Ascending aorta (tissue), 2 donors: ENCODE measurements at places on chromosomes 3 and 15. TPM values are rescaled to one million over a fixed set of nuclear protein-coding genes. Genes with fewer than 3 reads are reported as not detected.
A peak's percentile ranks its signal among the peaks of the same experiment; 100 is the strongest.

DNA sequence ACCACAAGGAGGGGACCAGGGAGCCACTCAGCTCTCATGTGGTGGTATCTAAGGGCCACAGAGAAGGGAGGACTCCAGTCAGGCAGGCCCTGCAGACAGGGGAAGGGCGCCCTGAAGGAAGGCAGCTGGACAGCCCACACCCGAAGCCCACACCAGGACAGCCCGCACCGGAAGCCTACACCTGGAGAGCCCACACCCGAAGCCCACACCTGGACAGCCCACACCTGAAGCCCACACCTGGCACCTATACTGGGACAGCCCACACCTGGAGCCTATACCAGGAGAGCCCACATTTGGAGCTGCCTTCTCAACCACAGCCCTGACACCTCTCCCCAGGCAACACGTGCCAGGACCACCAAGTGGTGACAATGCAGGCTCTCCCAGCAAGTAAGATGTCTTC is 11.7 kb downstream of the TPRA1 start:
- no peaks in the 10 kb centered on the region for H3K27me3 ChIP-seq
- no peak for DNase-seq
- no peak overlapping the region for H3K27ac ChIP-seq
- no peaks in the 10 kb centered on the region for H3K4me1 ChIP-seq
- no peak overlapping the region for H3K4me3 ChIP-seq
- peaks cover 8% of the 10 kb centered on the region for H3K36me3 ChIP-seq

DNA sequence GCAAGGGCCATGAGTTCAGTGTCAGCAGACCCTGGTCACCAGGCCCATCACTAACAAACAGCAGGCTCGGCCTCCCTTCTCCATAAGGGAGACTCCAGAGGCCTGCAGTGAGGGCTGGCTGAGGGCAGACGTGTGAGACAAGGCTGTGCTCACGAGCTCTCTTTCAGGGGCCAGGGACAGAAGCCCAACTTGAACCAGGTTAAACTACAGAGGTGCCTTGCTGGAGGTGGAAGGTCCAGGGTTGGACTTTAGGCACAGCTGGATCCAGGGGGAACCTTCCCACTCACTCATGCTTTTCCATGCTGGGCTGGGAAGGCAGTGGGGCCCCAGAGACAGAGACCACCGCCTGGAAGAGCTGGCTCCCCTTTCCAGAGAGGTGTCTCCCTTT is 19.0 kb downstream of the CFAP100 start:
- H3K4me3 ChIP-seq, result no peak overlapping the region
- no peaks in the 10 kb centered on the region for H3K27me3 ChIP-seq
- H3K27ac ChIP-seq, result no peak overlapping the region
- DNase-seq, result no peak
- no peaks in the 10 kb centered on the region for H3K4me1 ChIP-seq

GRCh38 chr15:30953731-30954378 is 37.6 kb downstream of the MTMR10 start:
- no peak overlapping the region for H3K4me3 ChIP-seq
- no peak overlapping the region for H3K27ac ChIP-seq
- no peaks in the 10 kb centered on the region for H3K27me3 ChIP-seq
- no peak for DNase-seq

ATP2B2 gene
- not detected for total RNA-seq

NR1I2 gene
- total RNA-seq, result not detected

DNA sequence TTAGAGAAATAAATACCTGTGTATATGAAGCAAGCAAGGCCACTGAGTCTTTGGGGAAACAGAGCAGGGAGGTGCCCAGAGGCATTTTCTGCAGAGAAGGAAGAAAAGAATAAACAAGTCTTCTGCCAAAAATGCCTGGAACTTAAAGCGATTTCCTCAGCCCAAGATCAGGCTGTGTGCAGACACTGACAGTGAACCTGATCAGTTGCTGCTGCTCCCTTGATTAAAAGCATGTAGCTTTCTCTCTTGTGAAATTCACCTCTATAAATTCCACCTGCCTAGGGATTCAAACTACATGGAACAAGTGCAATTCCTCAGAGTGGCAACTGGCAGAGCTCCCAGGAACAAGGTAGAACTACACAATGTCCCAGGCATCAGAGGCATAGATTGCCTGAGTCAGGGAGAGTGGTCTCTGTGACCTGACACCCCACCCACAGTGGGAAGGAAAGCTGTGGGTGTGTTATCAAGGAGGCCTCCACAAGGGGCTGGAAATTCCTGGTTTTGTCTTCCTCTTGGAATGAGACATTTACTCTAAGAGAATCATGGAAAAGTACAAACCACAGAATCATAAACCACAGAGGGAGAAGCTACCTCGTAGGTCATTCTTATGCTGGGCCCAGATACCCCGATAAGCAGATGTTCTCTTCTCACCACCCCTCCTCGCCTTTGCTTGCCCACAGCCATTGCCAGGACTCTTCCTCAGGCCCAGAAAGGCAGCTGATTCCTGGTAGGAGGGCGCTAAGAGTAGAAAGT is 1.8 kb upstream of the ZBTB38 start:
- DNase-seq, result no peak
- H3K36me3 ChIP-seq, result no peaks in the 10 kb centered on the region
- peaks cover 37% of the 10 kb centered on the region for H3K4me1 ChIP-seq
- no peaks in the 10 kb centered on the region for H3K27me3 ChIP-seq
- H3K4me3 ChIP-seq, result no peak overlapping the region

DNA sequence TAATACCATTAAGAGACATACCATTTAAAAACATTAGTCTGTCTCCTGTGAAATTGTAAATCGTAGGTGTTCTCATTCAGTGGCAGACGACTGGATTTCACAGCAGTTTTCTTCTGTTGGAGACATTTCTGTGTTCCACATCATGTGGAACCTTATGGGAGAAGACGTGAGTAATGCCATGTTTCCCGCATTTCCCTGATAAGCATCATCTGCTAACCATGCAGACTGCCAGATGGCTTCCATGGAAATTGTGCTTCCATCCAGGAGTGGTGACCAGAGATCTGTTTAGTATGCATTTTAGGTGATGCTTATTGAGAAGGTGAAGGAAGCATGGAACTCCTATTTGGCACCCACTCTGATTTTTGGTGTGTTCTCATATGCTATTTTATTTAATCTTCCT is 28.4 kb upstream of the ST3GAL6 start:
- H3K27ac ChIP-seq, result no peak overlapping the region
- no peaks in the 10 kb centered on the region for H3K4me1 ChIP-seq
- no peaks in the 10 kb centered on the region for H3K36me3 ChIP-seq
- no peak overlapping the region for H3K4me3 ChIP-seq

DNA sequence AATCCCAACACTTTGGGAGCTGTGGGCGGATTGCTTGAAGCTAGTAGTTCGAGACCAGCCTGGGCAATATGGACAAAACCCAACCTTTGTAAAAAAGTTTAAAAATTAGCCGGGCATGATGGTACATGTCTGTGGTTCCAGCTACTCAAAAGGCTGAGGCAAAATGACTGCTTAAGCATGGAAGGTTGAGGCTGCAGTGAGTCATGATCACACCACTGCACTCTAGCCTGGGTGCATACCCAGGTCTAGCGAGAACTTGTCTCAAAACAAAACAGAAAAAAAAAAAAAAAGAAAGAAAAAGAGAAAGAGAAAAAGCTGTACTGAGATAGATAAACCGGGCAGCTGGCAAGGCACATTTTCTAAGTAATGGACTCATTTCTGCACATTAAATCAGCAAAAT is 10.6 kb downstream of the ARPP19 start:
- peaks cover 3% of the 10 kb centered on the region for H3K36me3 ChIP-seq
- H3K27me3 ChIP-seq, result no peaks in the 10 kb centered on the region
- no peak for DNase-seq
- peaks cover 3% of the 10 kb centered on the region for H3K4me1 ChIP-seq
- no peak overlapping the region for H3K4me3 ChIP-seq

GRCh38 chr3:195511136-195511535 is 32.0 kb downstream of the PPP1R2 start:
- no peaks in the 10 kb centered on the region for H3K4me1 ChIP-seq
- H3K27ac ChIP-seq, result no peak overlapping the region
- H3K36me3 ChIP-seq, result peaks cover 37% of the 10 kb centered on the region
- no peak for DNase-seq
- no peak overlapping the region for H3K4me3 ChIP-seq

MORC1 gene
- not detected for total RNA-seq

GRCh38 chr3:13261104-13261830 is 158.9 kb downstream of the NUP210 start:
- H3K36me3 ChIP-seq, result no peaks in the 10 kb centered on the region
- DNase-seq, result no peak
- H3K4me1 ChIP-seq, result no peaks in the 10 kb centered on the region
- H3K4me3 ChIP-seq, result no peak overlapping the region

DNA sequence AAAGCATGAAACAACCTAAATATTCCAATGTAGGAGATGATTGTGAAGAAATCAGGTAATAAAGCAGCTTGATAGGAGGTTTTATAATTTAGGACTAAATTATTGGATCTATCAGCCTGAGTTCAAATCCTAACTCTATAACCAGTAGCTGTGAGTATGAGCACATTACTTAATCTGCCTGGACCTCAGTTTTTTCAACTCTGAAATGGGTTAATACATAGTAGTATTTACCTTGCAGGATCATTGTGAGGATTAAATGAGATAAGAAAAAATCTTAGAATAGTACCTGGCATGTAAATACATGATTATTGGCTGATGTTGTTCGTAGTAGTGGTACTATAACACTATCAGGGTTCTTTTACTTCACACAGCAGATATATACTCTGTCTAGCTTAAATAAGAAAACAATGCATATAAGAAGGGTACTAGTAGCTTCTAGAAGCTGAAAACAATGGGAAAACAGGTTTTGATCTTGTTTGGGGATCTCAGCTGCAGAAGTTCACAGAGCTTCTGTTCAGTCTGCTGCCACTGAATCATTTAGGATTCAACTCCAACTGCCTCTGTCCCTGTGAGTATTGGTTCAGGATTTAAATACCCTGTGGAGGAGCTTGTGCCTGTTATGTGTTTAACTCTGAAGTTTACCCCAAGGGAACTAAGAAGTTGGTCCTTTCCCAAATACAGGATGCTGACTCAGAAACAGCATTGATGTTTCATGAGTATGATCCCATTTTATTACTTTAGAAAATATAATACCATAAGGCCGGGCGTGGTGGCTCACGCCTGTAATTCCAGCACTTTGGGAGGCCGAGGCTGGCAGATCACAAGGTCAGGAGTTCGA is 34.2 kb downstream of the KAT2B start:
- H3K27me3 ChIP-seq, result no peaks in the 10 kb centered on the region
- no peak overlapping the region for H3K4me3 ChIP-seq
- H3K36me3 ChIP-seq, result no peaks in the 10 kb centered on the region

CASR gene
- not detected for total RNA-seq

CD96 gene
- 0.32 TPM for total RNA-seq

GOLGA8T gene
- total RNA-seq, result 1.4 TPM

PLXND1 gene
- 407 TPM for total RNA-seq

- H3K4me3 ChIP-seq, result no peak overlapping the region
- no peaks in the 10 kb centered on the region for H3K36me3 ChIP-seq
- H3K4me1 ChIP-seq, result no peaks in the 10 kb centered on the region
- no peak for DNase-seq
- H3K27me3 ChIP-seq, result no peaks in the 10 kb centered on the region
Observed at GRCh38 chr15:92322566-92323355, 70.9 kb upstream of the ST8SIA2 start.

GRCh38 chr3:142029791-142030190 is 119.6 kb downstream of the TFDP2 start:
- peak overlapping the region; percentile 46 for H3K27ac ChIP-seq
- no peaks in the 10 kb centered on the region for H3K4me1 ChIP-seq
- H3K27me3 ChIP-seq, result no peaks in the 10 kb centered on the region
- no peaks in the 10 kb centered on the region for H3K36me3 ChIP-seq

DNA sequence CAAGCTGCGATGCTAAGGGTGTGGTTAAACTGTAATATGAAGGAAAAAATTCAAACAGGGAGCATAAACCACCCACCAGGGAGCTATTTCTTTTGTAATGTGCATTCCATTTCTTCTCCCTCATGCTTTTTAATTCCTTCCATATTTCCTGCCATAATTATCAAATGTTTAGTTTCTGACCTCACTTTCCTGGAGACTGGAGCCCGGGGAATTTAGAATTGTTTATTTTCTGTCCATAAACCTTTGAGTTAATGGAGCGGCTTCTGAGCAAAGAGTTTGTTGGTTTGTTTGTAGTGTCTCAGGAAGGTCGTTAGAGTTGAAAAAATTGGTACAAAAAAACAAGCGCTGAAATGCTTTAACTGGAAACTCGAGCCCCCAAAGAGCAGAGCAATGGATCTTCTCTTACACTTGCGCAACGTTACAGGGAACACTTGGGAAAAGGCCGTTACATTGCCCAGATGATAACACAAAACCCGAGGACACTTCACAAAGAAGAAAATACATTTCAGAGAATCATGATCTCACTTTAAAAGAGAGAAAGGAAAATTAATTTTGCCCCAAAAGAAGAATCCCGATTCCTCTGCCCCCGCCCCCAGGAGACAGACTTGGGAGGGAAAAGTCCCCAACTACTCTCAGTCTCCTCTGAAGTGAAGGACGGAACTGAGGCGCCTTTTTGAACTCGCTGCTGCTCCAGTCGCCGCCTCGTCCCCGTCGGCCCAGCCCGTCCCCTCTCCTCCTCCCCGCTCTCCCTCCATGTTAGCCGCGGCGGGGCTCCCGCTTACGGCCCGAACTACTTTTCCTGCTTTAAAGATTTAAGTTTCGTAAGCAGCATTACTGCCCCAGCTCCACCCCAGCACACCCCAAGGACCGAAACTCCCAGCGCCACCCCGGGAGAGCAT is 842 bp downstream of the FSTL1 start:
- H3K4me3 ChIP-seq, result peak overlapping the region; percentile 94
- H3K4me1 ChIP-seq, result peaks cover 16% of the 10 kb centered on the region
- H3K36me3 ChIP-seq, result no peaks in the 10 kb centered on the region
- H3K27me3 ChIP-seq, result no peaks in the 10 kb centered on the region
- DNase-seq, result no peak

VILL gene
- 6.3 TPM for total RNA-seq

DNA sequence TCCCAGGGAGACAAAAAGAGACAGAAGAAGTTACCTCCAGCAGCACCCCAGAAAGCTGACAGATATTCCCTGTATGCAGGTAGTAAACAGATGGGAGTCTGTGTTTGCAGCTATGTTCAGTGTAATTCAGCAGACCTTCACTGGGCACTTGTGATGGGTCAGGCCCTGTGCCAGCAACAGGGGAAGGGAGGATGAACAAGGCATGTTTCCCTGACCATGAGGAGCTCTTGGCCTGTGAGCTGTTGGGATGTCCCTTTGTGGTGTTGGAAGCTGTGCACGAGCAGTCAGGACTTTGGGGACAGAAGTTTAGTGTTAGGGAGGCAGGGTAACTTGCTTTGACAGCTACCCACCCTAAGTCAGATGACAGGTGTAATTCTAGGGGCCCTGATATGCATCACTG is 106.0 kb upstream of the TRIM42 start:
- no peak for DNase-seq
- H3K27ac ChIP-seq, result no peak overlapping the region
- H3K27me3 ChIP-seq, result no peaks in the 10 kb centered on the region
- no peaks in the 10 kb centered on the region for H3K36me3 ChIP-seq

WDR72 gene
- not detected for total RNA-seq

LTK gene
- total RNA-seq, result not detected
